Hematopoietic multipotent progenitor cell treated with erythropoietin and hydrocortisone succinate and interleukin-3 and kit ligand, for 4 days (in vitro differentiated cells): ENCODE measurements at places on chromosomes 16 and 17.

DNA sequence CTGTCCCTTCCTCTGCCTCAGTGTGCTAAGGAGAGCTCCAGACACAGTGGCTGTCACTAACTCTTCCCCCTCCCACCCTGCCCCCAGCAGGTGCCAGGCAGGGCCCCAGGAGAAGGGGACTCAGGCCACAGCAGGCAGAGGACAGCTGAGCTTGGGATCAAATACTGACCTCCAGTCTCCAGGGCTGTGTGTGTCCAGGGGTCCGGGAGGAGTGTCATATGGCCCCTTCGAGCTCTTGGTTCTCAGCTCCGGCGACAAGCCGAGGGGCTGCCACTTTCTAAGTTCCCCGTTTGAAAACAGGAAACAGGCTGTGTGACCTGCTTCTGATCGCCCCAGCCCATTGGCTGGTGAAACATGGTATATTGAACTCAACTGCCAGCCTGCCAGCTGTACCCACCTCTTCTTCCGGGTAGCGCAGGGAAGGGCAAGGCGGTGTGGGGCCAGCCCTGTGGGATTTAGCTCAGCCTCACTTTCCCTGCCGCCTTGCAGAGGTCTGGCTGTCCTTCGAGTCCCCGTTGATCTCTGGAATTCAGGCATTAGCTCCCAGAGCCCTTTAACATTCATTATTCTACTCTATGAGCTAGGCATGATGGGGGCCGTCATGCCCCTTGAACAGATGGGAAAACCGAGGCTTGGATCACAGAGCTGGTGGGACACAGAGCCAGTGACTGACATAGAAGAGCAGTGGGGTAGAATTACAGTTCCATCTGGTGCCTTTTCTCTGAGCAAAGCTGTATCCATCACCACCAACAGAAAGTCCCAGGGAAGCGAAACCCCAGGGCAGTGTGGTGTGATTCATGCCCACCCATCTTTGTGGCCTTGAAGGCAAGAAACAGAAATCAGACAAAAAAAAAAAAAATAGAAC is at the start of gene SNX20:
Gene SNX20, minus strand, starts transcription at position 292 of the 865 bp plus-strand sequence. CDS start 3,786 bp downstream, outside the sequence.
- peak; percentile 94 for DNase-seq

- DNase-seq: no peak
Observed at GRCh38 chr17:61393904-61394629, 5.6 kb upstream of the TBX2 start.

- no peak for DNase-seq
Observed at GRCh38 chr16:28621481-28622155, 11.8 kb upstream of the SULT1A1 start.

- no peak for DNase-seq
Observed at GRCh38 chr17:60910415-60910814, 232.8 kb downstream of the BCAS3 start.

DNA sequence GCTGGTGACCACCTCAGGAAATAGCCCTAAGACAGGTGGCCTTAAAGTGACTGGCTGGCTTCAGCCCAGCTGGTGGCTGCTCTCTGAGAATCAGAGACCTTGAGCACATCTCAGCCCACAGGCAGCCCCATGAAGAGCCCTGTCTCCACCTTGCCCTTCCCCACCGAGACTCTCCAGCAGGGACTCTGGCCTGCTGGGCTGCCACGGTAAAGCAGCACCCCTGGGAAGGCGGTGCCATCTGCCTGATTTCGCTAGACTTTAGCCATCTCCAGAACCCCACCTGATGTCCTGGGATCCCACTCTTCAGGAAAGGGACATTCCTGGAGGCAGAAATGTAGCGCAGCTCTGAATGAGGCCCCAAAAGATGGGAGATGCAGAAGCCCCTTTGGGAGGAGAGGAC is 45.2 kb upstream of the LGALS9 start:
- DNase-seq: no peak

GRCh38 chr17:75762513-75763268 is 2.3 kb downstream of the GALK1 start:
- DNase-seq: no peak

DNA sequence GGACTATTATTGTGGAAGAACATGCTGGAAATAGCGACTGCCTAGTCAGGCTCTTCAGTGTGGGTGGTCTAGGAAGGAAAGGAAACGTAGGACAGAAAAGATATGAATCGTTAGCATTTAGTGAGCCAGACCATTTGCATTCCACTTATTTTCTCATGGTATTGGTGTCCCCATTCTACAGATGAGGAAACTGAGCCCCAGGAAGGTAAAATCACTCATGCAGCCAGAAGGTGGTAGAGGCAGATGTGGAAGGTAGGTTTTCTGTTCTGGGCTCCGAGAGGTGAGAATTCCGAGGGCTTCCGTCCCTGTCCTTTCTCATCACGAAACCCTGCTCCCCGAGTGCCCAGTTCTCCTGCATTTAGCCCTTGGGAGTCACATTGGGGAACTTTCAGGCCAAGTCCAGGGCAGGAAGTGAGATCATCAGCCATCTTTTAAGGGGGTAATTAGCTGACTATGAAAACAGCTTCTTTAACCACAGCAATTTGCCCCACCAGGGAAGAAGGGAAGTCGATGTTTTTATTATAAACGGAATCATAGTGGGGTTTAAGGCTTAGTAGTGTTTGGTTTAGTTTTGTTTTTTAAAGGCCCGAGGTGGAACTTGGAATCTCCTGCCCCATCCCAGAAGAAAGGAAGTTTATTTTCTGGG is 110.7 kb upstream of the IRX3 start:
- DNase-seq: no peak

- peak; percentile 5 for DNase-seq
Observed at GRCh38 chr16:75801307-75801706, 75.0 kb upstream of the CPHXL start.

- DNase-seq: no peak
Observed at GRCh38 chr16:3770530-3770929, 53.2 kb upstream of the TRAP1 start.

DNA sequence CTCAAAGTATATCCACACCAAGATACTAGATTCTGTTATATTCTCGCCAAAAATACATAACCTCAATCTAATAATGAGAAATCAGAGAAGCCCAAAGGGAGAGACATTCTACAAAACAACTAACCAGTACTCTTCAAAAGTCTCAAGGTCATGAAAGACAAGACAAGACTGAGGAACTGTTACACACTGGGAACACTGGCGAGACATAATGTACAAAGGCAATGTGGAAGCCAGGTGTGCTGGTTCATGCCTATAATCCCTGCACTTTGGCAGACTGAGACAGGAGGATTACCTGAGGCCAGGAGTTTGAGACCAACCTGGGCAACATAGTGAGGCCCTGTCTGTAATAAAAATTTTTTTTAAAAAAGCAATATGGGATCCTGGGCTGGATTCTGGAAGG is 85.9 kb downstream of the SPAG9 start:
- DNase-seq: no peak

DNA sequence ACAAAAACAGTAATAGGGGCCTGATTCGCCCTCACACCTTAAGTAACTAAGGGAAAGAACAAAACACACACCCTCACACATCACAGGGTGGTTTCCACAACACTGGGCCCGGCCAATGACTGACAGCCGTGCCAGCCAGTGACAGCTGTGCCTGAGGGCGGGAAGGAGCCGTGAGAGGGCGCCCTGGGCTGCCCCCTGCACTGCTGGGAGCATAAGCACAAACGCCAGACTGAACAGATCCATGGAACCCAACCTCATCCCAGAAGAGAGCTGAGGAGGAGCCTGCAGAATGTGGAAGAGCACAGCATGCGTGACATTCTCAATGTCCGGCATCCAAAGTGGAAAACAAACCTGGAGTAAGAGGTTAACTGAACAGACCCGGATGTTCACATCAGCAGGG is 16.0 kb downstream of the CSNK1D start:
- no peak for DNase-seq

DNA sequence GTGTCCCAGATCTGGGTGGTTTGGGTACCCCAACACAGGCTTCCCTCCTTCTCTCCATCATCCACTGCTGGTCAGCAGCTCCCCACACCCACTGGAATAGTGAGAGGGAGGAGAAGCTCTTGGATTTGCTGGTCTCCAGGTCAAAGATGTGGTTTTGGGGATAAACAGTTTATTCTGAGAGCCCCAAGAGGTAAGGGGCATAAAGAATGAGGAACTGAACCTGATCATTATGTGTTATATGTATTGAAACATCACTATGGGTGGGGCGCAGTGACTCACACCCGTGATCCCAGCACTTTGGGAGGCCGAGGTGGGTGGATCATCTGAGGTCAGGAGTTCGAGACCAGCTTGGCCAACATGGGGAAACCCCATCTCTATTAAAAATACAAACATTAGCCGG is 3.9 kb downstream of the DPEP2 start:
- DNase-seq: peak; percentile 35

DNA sequence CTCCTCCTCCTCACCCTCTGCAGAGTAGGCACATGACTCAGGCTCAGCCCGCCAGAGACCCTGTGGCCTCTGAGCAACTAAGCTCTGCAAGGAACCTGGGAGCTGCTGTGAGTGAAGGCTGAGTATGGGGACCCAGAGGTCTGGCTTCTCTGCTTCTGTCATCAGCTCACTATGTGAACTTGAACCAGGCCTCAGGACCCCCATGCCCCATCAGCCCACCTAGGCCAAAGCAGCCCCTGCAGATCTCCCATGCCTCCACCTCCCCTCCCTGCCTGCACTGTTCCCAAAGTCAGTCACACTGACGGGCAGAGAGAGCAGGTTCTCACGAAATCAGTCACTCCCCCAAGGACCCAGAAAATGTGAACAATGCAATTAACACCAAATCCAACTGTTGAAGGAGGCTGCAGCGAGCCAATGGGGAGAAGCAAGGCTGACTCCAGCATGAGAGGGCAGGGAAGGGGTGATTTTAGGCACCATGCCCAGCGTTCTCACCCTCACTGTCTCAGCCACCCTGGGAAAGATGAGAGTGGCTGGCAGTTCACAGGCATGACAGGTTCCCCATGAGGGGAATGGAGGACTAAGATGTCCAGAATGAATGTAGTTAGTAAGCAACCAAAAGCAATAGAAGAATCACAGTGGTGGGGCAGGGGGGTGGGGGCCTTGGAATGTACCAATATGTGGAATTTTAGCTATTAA is 60.6 kb downstream of the BEAN1 start:
- no peak for DNase-seq

- DNase-seq: no peak
Observed at GRCh38 chr16:1050921-1051320, 21.6 kb upstream of the SSTR5 start.

GRCh38 chr17:73635101-73635817 is 9.0 kb downstream of the SDK2 start:
- no peak for DNase-seq

DNA sequence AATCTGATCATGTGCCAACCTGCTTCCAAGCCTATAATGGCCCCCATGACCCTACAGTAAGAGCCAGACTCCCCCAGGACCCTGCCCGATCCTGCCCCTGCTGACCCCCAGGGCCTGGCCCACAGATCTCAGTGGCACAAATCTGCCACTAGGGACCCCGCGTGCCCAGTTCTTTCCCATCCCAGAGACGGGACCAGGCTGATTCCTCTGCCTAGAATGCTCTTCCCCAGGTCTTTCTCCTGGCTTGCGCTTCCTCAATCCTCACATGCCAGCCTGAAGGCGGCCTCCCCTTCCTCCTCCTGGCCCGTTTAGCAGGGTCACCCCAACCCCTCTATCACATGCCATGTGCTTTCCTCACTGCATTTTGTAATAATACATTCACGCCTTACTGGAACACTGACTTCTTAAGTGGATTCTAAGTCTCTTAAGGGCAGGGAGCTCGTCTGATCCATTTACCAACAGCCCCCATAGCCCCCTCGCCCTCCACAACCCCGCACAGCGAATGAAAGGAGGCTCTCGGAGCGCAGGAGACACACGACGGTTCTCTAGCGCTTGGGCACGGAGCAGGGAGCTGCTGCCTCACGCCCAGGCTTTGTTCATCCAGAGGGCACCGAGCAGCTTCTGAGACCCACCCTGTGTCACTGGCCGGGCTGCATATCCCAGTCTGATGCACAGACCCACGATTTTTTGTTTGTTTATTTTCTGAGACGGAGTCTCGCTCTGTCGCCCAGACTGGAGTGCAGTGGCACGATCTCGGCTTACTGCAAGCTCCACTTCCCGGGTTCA is 1.2 kb downstream of the TRIM65 start:
- peak; percentile 68 for DNase-seq

GRCh38 chr16:51543971-51544370 is 392.9 kb upstream of the SALL1 start:
- no peak for DNase-seq

- DNase-seq: peak; percentile 91
Observed at GRCh38 chr17:50200457-50201275, 765 bp downstream of the COL1A1 start.

GRCh38 chr16:82761858-82762257 is 135.1 kb downstream of the CDH13 start:
- DNase-seq: peak; percentile 15

DNA sequence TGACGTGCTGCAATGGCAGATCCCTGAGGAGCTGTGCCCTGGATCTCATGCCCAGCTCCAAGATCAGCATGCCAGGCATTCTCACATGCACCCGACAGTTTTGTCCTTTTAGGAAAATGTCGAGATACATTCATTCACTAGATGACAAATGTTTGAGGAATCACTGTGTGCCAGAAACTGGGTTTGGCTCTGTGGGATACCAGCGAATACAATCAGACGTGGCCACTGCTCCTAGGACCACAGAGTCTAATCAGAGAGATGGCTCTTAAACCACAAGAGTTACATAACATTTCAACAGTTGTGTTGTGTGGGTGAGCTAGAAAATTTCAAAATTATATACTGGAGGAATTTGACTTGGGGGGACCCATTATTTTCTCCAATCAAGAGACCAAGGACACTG is 579.7 kb downstream of the CDH13 start:
- peak; percentile 33 for DNase-seq

DNA sequence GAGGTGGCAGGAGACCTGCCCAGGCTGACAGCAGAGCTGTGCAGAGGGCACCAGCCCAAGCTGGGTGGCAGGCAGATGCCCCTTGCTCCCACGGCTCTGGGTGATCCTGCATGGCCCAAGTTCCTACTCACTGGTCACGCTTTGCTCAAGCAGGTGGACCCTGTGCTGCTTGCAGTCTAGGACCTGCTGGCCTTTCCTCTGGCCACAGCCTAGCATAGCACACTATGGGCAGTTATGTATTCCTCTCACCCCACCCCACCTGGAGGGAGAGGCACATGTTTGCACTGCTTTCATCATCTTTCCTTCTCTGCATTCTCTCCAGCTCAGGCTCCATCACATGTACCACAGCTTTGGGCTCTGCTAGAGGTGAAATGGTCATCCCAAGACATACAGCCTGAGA is 19.6 kb upstream of the SREBF1 start:
- no peak for DNase-seq

DNA sequence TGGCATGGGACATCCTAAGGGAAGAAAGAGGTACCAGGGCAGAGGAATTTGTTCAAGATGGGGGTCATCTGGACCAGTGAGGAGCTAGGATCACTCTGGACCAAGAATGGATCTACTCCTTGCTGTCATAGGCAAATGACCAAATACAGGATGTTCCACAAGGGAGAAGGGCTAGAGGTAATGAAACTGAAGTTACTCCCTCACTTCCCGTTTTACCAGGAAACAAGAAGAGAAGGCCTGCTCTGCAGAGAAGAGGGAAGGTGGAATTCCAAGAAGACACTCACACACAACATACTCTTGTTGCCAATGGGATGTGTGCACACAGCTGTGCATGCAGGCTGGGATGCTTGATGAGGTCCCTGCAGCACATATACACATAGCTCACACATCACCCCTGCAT is 38.6 kb downstream of the NEUROD2 start:
- no peak for DNase-seq
